SIG-M5 (cell line): ENCODE measurements at places on chromosomes 3 and 15.
A peak's percentile ranks its signal among the peaks of the same experiment; 100 is the strongest.

DNA sequence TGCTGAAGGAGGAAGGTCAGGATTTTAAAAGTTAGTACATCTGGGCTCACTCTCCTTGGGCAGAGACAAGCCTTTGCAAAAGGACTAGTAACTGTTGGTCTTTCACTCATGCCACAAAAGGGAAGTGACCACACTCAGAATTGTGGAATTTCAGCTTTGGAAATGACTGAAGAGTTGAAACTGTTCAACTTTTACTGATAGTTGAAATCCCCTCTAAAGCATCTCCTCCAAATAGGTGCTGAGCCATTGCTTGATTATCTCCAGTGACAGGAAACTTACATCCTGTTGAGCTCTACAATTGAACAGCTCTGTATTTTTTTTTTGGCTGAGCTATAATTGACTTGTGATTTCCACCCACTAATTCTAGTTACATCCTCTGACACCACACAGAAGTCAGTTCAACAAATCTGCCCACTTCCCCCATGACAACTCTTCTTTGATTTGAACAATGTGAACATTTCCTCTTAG lies 254.8 kb upstream of the TPRG1 start:
- peak; percentile 22 for DNase-seq

- DNase-seq, result no peak
Observed at GRCh38 chr15:99282586-99282985, 31.3 kb downstream of the LRRC28 start.

DNA sequence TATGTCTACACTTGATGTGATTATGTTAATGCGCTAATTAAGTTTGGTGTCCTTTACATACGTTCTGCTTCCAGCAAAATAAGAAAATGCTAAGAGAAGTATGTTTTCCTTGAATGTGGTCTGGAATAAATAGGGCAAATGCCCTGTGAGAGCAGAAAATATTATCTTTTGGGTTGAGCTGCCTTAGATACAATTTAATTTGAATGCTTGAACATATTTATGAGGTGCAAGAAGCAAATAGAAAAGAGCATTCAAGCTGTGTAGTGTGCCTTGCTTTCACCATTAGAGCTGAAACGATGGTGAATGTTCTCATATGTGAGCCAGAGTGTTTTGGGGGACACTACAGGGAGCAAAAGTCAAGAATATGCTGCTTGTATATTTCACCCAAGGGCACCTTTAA lies 15.9 kb upstream of the ARNT2 start:
- DNase-seq, result no peak

DNA sequence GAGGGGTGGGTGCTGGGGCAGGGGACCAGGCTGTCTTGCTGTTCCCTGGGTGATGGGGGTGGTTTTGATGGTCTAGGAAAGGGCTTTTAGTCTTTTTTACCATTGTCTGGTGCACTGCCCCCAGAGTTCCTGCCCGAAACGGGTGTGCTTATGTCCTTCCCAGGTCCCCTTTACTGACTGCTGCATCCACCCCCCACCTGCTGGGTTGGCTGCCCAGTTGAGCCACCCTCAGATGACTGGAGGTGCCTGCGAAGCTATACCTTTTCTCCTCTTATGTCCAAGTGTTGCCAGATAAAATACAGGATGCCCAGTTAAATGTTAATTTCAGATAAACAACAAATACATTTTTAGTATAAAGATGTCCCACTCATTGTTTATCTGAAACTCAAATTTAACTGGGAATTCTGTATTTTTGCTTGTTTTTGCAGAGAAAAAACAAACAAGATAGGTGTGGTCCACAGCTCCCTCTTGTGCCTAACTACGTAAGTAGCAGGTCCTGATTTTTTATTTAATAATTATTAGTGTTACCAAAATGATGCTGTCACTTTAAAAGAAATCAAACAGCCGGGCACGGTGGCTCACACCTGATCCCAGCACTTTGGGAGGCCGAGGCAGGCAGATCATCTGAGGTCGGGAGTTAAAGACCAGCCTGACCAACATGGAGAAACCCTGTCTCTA lies 6.1 kb upstream of the RPP14 start:
- DNase-seq, result no peak

- no peak for DNase-seq
Observed at GRCh38 chr15:34064438-34064837, 25.4 kb upstream of the AVEN start.

DNA sequence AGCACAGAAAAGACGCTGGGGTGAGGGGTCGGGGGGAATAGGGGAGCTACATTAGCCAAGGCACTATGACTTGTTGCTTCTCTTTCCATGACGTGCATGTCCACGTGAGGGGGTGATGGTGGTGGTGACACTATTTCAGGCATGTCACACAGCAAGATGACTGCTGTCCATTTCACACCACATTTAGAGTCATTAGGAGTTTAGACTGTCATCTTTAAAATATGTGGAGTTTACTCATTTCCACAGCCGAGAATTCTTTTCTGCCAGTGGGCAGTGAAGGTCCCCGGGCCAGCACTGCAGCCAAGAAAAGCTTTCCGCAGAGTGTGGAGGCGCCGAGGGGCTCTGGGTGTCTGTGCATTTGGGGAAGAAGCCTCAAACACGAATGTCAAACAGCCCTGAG lies 954 bp upstream of the DGKG start:
- no peak for DNase-seq

DNA sequence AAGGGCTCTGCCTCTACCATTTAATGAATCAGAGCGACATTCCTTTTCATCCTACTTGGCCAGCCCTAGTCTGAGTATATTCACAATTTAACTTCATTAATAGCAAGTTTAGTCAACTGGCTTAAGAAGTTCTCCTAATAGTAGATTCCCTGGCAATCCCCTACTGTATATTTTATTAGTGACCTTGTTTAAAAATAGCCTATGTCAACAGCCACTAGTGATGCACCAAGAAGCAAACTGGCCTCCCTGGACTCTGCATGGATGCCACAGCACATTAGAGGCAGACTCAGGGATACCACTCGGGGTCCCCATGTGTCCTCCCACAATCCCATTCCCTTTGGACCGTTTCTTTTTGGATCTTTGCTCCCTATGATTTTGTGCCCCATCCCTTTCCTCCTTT lies 83.6 kb downstream of the THSD4 start:
- no peak for DNase-seq

GRCh38 chr3:195609229-195609628 lies 25.5 kb upstream of the APOD start:
- no peak for DNase-seq

GRCh38 chr15:91142106-91142744 lies 42.2 kb downstream of the SV2B start:
- no peak for DNase-seq

- no peak for DNase-seq
Observed at GRCh38 chr3:53633197-53633787, 138.9 kb downstream of the CACNA1D start.

GRCh38 chr3:134677196-134677986 lies 26.6 kb upstream of the KY start:
- no peak for DNase-seq

DNA sequence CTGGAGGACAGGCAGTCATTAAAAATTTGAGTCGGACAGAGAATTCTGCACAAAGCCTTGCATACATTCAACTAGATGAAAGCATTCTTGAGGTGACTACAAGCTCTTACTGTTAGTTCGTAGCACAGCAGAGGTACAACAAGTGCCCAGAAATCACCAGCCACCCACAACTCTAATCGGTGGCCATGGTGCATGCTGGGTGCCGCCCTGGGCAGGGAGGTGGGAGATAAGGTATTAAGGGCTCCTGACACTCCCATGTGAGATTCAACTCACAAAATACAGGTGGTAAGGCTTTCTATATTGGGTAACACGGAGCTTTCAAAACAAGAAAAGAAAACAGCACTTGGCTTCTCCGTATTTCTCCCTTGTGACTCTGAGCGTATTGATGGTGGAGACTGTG lies 66.0 kb downstream of the MEIS2 start:
- no peak for DNase-seq

DNA sequence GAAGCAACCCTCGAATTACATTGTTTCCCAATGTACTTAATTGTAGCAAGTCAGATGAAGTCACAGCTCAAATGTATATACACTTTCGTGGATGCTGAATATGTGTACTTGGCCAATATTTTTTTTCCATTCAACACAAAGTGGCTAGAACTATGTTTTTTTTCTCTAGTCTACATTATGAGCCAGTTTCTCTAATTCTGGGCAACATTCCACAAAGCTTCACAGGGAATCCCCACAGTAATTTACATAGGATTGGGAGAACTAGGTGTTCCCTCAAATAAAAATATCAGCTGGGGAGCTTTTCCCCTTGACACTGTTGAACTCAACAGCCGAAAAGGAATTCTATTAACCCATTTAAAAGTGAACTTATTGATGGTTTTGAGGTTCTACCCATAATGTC lies 493.1 kb downstream of the MECOM start:
- no peak for DNase-seq

GRCh38 chr3:85567071-85567676 lies 608.4 kb downstream of the CADM2 start:
- no peak for DNase-seq

DNA sequence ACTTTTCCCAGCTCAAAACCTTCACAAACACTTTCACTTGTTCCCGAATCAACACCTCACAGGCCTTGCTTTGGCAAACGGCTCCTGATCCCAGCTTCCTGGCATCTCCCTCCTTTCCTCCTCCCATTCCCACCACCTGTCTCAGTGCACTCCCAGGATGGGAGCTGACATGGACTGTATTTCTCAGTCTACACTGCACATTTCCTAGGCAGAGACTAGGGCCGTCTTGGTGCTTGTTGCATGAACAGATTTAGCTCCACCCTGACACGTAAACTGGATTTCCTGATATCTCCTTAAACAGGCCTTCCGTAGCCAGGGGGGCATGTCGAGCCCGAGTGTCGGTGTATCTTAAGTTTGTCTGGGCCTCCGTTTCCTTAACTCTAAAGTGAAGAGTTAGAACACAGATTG lies 790 bp upstream of the WHAMM start:
- DNase-seq, result no peak

GRCh38 chr3:9066141-9066540 lies 102.9 kb upstream of the RAD18 start:
- no peak for DNase-seq

DNA sequence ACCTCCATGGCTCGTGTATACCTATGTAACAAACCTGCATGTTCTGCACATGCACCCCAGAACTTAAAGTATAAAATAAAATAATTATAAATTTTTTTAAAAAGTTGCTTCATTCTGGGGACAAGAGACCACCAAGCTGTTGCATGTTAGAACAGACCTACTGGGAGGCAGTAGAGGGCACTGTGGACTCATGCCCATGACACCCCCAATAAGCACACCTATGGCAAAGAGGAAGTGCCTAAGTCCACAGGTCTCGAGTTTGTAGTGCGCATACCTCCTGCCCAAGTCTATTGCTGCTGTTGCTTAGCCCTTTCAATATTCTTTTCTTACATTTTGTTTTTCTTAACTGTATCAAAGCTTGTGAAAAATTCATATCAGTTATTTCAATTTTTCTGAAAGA lies 267.9 kb upstream of the THBS1 start:
- no peak for DNase-seq

DNA sequence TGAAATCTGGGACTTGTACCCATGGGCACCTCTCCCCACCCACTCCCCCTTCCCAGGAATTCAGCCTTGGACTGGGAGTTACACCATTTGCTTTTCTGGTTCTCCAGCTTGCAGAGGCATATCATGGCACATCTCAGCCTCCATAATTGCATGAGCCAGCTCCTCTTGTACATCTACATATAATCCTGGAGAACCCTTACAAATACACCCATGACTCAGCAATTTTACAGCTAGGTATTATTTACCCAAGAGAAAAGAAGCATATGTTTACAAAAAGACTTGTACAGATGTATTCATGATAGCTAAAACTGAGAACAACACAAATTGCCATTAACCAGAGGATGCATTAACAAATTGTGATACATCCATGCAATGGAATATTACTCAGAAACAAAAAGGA lies 58.4 kb downstream of the RPLP1 start:
- DNase-seq, result no peak

DNA sequence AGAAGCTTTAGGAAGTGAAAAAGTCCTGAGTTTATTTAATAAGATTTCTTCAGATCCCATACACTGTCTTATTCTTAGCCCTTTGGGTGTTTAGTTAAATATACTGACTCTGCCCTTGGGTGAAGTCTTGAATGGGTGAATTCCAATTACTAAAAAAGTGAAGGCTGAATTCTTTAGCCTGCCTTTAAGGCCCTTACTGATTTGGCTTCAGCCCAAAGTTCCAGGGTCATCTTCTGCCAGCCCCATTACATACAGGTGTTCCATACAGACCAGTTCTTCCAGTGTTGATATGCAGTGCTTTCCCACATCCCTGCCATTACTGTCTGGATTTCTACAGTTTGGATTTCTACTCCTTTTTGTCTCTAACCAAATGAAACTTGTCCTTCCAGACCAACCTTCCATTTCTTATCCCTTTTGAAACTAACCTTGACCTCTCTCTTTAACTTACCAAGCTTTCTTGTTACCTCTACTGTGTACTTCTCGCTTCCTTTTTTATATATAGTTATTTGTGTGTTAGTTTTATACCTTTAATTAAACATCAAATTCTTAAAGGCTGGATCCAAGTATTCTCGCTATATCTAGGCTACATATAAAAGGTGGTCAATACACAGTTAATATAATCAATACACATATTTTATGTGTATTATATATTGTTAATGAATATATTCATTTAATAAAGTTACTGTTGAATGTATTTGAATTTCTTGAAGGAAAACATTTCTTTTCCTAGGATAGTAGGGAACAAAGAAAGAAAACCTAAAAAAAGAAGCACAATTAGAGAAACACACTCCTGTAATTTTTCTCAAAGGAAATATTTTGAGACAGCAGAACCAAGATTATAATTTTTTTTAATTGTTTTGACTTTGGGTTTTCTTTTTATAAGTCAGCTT lies 15.0 kb downstream of the MBNL1 start:
- no peak for DNase-seq

DNA sequence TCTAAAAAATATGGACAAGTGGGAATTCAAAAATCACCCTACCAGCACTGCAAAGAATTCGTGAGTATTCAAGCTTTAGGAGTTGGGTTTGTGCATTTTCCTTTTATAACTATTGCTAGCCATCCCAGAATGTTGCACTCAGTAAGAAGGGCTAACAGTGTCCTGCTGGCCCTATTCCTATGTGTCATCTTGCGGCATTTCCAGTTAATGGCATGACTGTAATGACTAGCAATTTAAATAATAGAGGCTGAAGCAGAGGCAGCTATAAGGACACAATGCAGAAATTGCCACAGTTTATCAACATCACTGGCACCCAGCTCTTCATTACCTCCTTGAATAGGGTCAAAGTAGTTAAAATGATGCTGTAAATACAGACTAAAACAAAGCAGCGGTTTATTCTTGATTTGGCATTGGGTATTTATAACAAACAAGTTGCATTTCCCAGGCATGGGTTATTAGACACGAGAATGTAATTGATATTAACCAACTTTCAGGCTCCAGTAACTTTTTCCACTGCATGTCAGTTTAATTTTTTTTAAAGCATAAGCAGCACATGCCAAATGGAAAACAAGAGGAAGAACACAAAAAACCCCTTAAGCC lies 177.6 kb downstream of the FHIT start:
- DNase-seq, result no peak

DNA sequence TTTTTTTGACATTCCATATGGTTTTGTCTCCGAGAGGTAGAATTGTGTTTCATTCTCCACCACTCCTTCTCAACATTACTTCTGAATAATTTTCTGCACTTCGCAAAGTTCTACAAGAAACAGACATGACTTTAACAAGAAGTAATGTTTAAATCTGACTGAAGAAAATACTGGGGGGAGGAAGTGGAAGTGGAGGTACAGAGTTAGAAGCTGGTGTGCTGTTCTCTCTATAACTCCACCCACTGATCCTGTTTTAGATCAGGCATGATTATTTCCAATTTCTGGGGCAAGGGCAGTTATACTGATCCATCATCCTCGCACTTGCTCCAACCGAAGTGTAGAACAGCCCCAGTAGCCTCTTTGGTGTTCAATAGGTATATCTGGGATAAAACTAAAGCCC lies 9.2 kb upstream of the MCCC1 start:
- DNase-seq, result no peak
